ENCODE measurements at places on chromosomes 1 and 21.
A peak's percentile ranks its signal among the peaks of the same experiment; 100 is the strongest.

GRCh38 chr1:4002061-4002521 is 102.0 kb upstream of the C1orf174 start:
- no peak for DNase-seq

DNA sequence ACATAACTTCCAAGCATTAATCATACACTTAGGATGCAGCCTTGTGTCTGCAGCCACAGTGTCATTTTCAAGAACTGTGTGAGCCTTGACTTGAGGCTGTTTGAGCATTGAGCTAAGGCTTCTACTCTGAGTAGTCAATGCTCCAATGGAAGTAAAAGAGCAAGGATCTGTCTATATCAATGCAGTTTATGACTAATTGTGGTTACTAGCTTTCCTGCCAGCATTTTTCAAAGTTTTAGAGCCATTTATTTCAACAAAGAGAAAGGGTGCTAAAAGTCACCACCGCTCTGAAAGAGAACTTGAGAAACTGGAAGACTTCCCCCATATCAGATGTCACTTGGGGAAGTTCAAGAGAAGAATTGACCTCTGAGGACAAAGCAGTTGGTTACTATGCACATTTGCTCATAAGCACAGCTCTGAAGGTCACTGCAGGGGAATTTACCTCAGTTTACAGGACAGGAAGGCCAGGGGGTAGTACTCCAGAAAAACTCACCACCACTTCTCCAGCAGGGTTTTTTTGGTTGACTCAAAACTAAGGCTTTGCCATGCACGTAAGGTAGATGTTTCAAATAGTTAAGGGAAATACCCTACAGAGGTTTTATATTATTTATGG is 24.5 kb upstream of the RGS1 start:
- no peak for DNase-seq

DNA sequence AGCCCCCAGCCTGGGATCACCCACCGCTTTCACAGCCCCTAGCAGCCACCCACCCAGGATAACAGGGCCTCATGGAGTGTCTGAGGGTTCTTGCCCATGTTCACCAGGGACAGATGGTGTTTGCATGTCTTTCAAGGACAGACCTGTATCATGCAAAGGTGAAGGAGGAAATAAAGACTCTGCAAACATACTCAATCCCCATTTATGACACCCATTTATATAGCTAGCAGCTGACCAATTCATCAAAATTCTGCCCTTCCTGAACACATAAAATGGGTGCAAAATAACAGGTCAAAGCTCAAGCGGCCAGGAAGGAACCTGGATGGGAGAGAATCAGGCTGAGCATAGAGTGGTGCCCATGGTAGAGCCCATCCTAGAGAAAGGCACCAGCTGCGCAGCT is 32.8 kb upstream of the LYPD8 start:
- DNase-seq, result no peak

DNA sequence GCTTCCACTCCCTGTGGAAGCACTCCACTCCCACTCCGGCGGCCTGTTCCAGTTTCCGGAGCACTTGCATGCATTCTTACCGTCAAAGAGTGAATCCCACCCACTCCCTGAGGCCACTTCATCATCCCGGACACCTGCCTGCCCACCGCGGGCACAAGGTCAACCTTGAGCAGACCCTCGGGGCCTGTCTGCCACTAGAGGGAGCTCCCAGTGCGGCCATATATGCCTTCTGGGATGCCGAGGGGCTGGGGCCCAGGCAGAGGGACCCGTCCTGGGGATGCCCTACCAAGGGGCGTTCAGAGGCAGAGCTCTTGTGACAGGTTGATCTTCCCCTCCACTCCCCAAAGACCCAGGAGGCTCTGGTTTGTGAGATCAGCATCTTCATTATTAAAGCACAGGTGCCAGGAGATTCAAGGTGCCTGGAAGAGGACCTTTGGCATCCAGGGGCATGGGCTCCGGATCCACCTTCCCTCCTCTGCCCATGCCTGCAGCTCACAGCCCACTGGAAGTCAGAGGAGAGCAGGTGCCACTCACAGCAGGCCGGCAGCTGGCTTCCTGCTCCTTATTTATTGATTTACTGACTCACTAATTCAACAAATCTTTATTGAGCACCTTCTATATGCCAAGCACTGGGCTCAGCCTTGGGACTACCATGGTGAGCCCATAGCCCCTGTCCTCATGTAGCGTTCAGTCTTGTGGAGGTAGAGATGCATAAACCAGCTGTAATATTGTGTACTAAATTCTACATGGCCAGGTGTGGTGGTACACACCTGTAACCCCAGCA is 47.3 kb downstream of the UBIAD1 start:
- peak; percentile 5 for DNase-seq

- DNase-seq, result no peak
Measured at GRCh38 chr1:28928314-28928941, 14.1 kb downstream of the EPB41 start.

GRCh38 chr1:234541286-234541975 is 62.5 kb upstream of the TARBP1 start:
- DNase-seq, result no peak

- DNase-seq, result no peak
Measured at GRCh38 chr21:16154951-16155635, 425.3 kb downstream of the USP25 start.

All from activated T-cell treated with anti-CD3 and anti-CD28 coated beads for 24 hours (primary cell).